ENCODE measurements at places on chromosomes 7 and 10.

GRCh38 chr7:102054158-102054557, 232.5 kb upstream of the SH2B2 start:
- DNase-seq = no peak

GRCh38 chr7:67788669-67789068, 792.0 kb downstream of the TYW1 start:
- DNase-seq = no peak

GRCh38 chr7:82598958-82599357, 155.4 kb upstream of the CACNA2D1 start:
- no peak for DNase-seq

GRCh38 chr7:116576350-116577319, 51.8 kb downstream of the CAV1 start:
- no peak for DNase-seq

- DNase-seq = no peak
Observed at GRCh38 chr10:52331638-52332364, 17.7 kb downstream of the DKK1 start.

DNA sequence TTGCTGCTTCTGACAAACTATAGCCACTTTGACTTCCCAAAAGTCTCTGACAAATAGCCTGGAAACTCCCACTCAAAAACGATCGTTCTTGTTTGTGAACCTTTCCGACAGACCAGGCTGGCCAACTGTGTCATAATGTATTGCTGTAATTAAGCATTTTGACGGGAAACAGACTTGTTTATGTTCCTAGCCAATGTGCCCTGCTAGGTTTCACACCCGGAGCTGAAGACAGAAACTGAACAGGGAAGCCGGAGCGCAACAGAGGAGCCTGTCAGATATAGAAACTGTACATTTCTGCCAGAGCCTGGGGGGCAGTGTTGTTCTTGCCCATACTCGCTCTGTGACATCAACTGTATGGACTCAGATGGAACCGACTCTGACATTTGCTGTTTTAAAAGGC, 55.3 kb upstream of the C7orf33 start:
- no peak for DNase-seq

DNA sequence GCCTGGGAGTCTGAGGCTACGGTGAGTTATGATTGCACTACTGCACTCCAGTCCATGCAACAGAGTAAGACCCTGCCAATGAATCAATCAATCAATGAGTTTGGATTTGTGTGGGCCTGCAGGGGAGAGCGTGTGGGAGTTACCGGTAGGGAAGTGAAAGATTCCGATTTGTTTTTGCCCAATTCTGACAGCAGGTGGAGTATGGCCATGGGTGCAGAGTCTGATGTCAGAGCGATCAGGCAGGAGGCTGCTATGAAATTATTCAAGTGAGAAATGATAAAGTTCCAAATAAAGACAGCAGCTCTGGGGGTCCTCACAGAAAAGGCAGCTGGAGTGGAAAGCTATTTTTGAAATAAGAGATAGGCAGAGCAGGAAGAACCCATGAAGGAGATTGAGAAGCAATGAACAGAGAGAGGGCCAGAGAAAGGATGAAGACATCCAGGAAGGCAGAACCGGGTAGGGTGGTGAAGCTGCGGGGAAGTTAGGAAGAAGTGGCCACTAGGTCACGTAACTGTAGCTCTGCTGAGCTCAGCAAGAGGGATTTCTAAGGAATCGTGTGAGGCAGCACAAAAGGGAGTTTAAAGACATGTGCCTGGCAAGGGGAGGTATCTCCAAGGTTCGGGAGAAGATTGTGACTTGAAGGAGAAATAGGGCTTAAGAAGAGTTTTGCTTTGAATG, 93.7 kb upstream of the NMT2 start:
- DNase-seq = no peak

DNA sequence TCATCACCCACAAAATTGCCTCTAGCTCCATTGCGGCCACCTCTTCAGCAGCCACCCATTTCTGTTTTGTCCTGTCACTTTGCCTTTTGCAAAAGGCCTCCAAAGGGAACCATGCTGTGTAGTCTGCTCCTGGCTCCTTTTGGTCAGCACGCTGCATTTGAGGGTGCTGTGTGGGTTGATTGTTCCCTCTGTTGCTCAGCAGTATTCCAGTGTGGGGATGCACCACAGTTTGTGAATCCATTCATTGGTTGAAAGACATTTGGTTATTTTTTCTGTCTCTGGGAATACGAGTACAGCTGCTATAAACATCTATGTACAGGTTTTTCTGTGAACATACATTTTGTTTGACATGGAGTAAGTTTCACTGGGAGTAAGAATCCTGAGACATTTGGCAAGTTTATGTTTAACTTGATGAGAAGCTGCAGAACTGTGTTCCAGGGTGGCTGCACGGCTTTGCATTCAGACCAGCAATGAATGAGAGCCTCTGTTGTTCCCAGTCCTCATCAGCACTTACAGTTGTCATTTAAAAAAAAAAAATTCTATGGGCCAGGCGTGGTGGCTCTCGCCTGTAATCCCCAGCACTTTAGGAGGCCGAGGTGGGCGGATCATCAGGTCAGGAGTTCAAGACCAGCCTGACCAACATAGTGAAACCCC, 82.3 kb downstream of the UBE3C start:
- DNase-seq = no peak

- DNase-seq = no peak
Observed at GRCh38 chr7:50790381-50790780, 7.7 kb upstream of the GRB10 start.
